ENCODE measurements at places on chromosomes 7 and 10.
A peak's percentile ranks its signal among the peaks of the same experiment; 100 is the strongest.

DNA sequence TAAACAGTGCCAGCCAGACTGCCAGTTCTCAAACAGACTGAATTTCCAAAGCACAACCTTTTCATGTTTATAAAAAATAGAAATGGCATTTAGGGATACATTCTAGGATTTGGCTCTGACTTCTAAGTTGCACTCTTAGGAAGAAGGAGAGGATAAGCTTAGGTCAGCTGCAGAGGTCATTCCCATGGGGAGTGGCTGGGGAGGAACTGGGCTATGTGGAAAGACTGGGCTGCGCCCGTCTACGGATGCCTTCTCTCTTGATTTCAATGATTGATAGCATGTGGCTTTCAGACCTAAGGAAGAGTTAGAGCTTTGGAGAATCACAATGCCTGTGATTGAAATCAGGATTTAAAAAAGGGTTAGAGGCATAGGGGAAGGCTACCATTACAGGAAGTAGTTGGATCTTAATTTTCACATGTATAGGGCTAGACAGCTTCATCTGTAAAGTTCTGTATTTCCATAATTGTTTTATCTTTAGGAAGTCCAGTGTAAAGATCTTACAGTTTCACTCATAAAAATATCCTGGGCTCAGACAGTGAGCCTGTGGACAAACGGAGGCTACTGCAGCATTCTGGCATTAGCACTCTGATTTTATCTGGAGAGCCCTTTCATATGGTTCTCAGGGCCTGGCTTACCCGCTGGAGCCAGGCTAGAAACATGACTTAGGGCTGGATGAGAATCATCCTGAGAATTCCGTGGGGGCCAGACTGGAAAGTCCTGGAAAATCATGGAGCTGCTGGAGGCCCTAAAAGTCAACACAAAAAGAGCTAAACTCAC, 29.5 kb downstream of the NUDT5 start:
- no peak for DNase-seq

DNA sequence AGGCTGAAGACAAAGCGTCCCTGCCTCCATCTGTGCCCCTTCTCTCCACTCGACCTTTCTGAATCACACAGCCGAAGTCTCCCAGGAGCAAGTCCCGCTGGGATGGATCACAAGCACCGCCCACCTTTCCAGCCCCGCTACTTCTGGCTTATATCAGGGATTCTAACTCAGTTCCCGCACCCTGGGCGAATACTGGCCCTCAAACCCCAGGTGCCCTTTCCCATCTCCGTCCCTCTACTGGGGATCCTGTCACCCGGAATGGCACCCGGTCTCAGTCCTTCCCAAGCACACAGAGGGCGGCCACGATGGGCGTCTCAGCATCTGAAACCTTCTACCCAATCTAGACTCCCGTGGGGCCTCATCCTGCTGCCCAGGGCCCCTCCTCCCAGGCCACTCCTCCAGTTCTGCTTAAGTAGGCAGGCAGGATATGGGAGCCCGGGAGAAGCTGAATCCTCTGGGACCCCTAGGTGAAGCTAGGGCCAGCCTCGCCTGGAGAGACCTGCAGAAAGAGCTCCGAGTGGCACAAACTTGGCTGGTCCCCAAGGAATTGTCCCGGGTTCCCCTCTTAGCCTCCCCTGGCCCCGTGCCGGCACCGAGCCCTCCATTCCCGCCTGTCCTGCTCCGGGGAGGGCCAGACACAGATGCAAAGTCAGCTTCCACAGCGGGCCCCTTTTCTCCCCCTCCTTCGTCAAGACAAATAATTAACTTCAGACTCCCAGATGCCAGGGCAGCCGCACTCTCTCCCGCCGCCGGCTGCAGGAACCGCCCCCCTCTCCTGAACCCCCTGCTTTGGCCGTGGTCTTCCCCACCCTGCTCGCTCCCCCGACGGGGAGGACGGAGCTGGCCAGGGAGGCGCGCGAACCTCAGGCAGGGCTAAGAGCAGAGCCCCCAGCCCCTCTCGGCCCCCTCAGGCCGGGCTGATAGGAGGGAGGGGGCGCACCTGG, 612 bp downstream of the KCP start:
- DNase-seq, result no peak

DNA sequence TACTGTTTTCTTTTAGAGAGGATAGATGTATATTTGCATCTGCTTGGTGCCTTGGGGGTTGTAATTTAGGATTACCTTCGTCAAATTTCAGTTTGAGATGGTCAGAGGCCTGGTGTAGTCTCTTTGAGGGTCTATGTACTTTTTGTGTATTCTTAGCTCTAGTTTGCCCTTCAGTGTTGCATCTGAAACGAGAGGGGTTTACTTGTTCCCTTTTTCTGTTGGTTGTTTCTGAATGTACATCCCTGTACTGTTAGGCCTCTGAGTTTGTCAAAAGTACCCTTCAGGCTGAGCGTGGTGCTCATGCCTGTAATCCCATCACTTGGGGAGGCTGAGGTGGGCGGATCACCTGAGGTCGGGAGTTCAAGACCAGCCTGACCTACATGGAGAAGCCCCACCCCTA, 60.0 kb downstream of the MLLT10 start:
- DNase-seq, result no peak

GRCh38 chr7:106452031-106452851, 167.5 kb upstream of the NAMPT start:
- no peak for DNase-seq

GRCh38 chr7:38748056-38748610, 117.0 kb upstream of the AMPH start:
- DNase-seq, result no peak

DNA sequence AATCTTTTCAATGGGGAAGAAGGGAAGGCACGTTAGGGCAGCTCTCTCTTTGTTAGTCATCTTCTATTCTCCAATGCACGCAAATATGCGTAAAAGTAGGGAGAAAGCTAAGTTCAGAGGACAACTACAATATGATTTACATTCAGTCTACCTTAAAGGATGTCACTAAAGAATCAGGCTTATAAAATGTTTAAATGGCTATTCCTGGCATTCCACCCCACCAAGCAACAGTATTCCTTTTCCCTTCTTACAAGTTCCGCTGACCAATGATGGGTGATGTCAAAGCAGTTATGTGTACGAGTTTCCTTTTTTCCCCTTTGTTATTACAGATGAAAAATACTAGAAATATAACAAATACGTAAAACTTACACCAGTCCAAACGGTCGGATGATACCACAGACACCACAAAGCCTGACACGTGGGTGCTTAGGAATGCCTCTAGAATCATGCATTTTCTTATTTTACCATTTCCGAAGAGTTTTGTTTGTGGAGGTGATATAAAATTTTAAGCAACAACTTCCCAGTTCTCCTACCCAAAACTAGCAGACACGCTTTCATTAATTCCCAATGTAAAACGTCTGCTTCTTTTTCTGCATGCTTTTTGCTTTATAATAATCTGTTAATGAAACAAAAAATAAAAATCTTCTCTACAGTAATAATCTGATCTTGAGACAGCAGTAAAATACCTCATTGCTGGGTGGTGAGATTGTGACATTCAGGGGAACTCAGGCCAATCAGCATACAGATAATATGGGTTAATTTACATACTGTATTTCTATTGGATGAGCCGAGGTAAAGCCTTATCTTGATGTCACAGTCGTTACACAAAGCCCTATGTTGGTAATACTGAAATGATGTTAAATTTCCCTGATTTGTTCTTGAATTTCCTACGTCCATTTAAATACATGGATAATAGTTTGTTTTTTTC, 708 bp upstream of the GPR85 start:
- DNase-seq, result peak; percentile 9

- DNase-seq, result no peak
Observed at GRCh38 chr10:125641398-125641797, 41.6 kb downstream of the TEX36 start.

DNA sequence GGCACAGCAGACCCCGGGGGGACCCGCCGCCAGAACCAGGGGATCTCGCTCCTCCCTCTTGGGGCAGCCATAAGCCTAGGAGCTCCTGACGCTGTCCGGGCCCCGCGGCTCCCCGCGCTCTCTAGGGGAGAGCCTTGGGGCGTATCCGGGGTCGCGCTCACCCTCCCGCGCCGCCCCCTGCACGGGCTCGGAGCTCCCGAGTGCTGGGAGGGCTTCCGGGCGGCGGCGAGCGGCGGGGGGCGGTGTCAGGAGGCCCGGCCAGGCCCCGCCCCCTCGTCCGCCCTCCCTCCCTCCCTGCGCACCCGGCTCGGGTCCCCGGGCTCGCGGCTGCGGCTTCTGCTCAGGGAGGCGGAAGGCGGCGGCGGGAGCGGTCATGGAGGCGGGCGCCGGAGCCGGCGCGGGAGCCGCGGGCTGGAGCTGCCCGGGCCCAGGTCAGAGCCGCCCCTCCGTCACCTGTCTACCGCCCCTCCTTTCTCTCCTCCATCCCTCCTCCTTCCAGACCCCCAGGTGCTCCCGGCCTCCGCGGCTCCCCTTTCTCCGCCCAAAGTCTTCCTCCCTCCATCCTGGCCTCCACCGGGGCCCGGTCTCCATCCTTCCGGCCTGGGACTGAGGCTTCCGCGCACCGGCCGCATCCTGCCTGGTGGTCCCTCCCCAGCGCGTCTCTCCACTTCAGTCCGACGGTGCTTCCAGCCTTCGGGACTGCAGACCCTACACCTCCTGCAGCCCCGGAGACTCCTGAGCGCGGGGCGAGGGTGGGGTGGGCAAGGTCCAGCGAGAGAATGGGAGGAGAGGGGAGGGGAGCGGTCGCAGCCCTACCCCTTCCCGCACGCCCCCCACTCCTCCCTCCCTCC, at the start of gene CCDC136:
TSS of gene CCDC136 (plus strand) at position 848 of the 851 bp plus-strand sequence. CDS start 444 bp downstream, outside the sequence.
- DNase-seq, result peak; percentile 84

DNA sequence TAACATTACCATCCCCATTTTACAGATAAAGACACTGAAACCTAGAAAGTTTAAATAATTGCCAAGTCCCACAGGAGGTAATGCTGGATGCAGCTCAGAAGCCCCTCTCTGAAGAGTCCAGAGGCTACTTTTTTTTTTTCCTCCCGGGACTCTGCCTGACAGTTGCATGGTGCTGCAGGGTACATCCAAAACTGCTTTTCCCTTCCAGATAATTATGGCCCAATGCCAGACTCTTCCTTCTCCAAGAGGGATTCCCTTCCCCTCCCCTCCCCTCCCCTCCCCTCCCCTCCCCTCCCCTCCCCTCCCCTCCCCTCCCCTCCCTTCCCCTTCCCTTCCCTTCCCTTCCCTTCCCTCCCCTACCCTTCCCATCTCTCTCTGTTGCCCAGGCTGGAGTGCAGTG, 122.9 kb downstream of the LSMEM1 start:
- DNase-seq, result no peak

DNA sequence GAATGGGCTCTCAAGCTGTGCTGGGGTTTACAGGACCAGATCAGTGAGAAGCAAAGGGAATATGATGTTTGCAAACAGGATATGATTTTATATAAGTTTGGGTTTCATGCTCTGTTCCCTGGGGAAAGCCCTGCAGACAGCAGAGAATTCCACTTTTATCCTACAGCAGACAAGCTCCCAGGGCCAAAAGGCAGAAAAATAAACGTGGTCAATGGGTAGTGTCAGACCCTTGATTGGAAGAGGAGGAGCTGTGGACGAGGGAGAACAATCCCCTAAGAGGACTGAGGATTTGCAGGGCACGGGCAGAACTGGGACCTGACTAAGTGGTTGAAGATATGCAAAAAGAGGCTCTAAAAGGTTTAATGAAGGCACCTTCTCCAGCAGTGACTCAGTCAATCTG, 275.3 kb downstream of the HDAC9 start:
- no peak for DNase-seq

DNA sequence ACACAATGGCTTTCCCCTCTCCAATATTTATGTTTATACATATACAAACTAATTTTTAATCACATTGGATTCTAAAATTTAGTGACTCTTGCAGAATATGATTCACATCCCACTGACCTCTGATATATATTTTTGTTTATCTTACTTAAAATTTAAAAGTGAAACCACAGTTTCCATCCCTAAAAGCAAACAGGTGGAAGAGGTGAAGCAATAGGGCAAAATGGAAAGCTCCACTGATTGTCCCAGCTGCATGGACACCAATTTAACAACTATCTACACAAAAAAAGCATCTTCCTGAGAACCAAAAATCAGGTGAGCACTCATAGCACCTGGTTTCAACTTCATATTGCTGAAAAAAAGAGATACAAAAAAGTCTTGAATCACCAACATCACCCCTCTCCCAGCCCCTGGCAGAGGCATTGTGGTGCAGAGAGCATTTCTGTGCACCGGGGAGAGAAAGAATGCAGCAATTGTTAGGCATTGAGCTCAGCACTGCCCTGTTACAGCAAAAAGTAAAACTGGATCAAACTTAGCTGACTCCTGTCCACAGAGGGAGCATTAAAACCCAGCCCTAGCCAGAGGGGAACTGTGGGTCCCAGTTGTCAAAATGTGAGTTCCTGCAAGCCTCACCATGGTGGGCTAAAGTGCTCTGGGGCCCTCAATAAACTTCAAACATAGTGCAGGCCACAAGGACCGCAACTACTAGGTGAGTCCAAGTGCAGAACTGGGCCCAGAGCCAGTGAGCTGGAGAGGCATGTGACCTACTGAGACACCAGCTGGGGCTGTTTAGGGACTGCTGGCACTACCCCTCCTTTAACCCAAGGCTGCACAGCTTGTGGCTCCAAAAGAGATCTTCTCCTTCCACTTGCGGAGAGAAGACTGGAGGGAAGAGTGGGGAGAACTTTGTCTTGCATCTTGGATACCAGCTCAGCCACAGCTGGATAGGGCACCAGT, 92.1 kb downstream of the SIRT1 start:
- DNase-seq, result no peak

- no peak for DNase-seq
Observed at GRCh38 chr7:13028036-13028824, 340.8 kb downstream of the ARL4A start.

- peak; percentile 66 for DNase-seq
Observed at GRCh38 chr10:71708301-71708703, 11.3 kb downstream of the C10orf105 start.

- no peak for DNase-seq
Observed at GRCh38 chr7:97130417-97131139, 13.1 kb downstream of the SDHAF3 start.

GRCh38 chr7:5635461-5636445, 145.7 kb downstream of the RNF216 start:
- DNase-seq, result no peak

GRCh38 chr10:30759423-30759822, 129.9 kb upstream of the LYZL2 start:
- DNase-seq, result no peak

GRCh38 chr7:108200326-108200725, 70.2 kb upstream of the LAMB4 start:
- no peak for DNase-seq

Data from CD4-positive, alpha-beta T cell treated with Interleukin-12 subunit alpha and Interleukin-12 subunit beta, for 1 hour (primary cell).